ENCODE measurements at places on chromosomes 3 and 15.

DNA sequence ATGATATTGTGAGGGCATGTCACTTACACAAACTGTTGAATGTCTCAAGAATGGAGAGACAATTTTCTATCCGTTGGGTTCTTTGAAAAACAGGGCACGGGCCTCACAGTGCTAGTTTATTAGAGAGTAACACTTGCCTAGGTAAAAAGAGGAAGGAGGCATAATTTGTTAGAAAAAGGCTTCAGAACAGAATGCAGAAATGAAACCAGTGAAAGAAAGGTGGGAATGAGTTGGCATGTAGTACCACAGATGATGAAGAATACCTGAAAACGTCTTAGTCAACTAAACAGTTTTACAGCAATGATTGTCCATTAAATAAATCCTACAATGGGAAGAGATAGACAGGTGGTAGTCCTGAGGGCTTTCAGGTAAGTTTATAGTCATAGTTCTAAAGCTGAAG lies 1399.7 kb upstream of the CADM2 start:
- no peak for DNase-seq

GRCh38 chr3:104460477-104461406 lies 906.0 kb upstream of the ALCAM start:
- no peak for DNase-seq

DNA sequence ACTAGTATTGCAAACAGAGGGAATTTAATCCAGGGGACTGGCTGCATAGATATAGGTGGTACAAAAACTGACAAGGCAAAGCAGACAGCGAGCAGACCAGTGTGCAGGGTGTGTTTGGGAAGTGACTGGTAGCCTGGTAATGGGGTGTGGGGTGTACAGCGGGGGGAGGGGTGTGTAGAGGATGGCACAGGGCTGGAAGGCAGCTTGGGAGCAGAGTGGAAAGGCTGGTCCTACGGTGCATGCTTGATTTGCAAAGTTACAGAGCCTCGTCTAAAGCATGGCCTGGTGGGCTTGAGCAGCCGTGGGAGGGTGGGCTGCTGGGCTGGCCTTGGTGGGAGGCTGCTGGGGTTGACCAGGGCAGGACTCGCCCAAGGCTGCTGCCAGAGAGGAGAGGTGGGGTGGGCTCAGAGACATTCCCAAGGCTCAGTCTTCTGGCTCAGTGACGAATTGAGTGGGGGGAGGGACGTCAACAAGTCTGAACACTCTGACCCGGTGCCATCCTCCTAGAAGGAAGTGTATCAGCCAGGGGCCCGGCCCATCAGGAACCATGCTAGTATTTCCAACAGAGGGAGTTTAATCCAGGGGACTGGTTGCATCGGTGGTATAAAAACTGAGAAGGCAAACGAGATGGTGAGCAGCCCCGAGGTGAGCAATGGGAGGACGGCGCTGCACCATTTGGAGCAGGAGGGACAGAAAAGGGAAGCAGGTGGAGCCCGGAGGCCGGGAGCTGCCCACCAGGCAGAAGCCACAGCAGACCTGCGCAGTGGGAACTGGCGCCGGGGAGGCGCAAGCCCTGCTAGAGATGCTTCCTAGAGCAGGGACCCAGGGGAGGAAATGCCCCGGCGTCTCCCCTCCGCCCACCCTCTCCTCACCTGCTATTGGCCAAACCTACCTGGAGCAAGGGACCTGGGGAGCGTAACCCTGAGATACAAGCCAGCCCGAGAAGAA lies 29.2 kb downstream of the CPN2 start:
- no peak for DNase-seq

DNA sequence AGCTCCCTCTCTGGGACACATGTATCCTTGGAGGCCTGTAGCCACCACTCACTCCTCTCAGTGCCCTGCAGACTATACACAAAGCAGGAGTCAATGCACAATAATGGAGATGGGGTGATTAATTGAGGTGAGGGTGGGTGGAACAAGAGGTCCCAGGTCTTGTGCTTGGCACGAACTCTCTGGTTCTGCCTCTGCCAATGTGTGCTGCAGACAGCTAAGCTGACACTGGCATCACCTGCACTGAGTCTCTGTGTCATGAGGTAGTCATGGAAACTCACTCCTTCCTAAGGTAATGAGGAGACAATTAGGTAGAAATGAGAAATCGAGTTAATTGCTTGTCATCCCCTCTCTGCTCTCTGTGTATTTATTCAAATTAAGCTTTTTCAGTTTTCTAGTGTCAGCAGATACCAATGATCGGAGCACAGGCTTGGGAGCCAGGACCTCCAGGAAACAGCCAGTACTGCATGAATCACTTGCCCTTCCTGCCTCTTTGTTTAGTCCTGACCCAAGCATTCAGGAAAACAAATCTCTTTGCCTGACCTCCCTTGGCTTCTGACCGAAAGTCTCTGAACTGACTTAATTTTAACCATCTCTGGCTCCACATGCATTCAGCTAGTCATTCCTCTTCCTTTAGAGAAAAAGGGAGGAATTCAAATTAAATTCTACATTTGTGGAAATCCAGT lies 56.7 kb downstream of the DRD3 start:
- DNase-seq, result no peak

GRCh38 chr3:121995161-121996137 lies 26.6 kb downstream of the ILDR1 start:
- peak; percentile 26 for DNase-seq

DNA sequence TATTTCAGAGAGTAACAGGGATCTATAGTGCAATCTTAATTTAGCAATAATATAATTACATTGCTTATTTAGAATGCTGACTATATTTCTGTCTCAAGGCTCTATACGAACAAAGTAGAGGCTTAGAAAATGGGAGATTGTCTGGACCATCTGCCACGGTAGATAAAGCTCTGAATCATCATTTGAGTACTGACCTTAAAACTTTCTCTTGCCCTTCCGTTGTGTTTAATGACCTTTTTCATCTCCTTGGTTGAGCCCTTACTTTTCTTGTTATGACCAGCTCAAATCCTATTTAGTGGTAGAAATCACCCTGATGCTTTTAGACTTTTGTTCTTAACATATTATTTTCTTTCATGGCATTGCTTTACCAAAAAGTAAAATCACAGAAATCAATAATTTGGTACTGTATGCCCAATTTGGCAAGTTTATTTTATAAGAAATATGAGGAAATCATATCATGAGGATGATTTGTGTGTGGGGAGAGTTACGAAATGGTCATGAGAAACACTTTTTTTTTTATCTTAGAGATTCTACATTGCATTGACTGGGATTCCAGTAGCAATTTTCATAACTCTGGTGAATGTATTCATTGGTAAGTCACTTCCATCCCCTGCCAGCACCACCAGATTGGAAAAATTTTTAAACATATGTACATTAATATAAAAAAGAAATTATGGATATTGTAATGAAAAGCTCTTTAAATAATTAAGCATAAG lies 11.0 kb downstream of the NDUFB5 start:
- no peak for DNase-seq

DNA sequence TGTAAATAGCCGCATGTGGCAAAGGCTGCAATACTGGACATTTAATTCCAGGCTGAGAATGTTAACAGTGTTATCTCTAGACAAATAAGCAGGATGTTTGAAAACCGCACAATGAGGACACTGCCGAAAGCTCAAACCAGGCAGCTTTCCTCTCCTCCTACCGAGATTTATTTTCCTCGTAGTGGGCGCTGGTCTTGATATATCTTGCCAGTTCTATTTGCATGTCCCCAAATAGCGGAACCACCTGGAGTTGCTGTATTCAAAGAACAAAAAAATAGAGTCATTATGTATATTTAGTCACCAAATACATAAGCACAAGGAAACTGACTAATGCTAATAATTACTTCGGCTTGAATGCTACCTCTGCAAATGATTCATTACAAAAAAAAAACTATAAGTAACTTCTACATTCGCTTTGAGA lies 46.5 kb downstream of the CYFIP1 start:
- no peak for DNase-seq

DNA sequence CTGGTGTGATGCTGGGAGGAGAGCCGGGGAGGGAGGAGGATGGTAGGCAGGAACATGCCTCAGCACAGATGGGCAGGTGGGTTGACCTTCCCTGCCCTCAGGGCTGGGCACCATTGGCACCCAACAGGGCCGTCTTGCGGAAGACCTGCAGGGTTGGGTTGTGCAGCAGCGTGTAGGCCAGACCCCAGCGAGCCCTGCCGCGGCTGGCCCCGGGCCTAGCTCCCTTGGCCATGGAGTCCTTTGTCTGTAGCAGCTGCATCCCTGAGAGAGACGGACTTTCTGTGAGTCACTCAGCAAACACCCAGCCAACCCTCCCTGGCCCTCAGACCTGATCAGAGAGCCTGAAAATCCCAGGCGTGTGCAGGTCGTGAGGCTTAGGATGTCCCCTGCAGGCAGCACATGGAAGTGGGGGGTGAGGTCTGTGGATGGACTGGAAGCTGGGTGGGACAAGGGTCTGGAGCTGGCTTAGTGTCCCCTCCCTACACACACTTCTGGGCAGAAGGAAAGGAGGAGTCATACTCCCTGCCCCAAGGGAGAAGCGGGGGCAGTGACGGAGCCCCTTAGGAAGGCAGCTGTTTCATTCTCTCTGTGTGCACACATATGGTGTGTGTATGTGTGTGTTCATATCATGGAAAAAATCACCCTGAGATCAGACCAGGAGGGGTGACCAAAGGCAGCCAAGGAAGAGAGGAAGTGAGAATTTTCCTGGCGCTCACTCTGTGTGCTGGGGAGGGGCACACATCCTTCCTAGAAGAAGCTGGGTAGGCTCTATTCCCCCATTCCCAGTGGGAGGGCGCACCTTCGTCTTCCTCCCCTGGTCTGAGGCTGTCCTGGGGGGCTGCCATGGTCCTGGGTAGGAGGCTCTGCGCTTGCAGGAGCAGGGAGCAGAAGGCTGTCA lies 6.7 kb downstream of the ISLR start:
- no peak for DNase-seq

- no peak for DNase-seq
These were observed 220.5 kb upstream of the LRRN1 start for GRCh38 chr3:3578718-3579117.

DNA sequence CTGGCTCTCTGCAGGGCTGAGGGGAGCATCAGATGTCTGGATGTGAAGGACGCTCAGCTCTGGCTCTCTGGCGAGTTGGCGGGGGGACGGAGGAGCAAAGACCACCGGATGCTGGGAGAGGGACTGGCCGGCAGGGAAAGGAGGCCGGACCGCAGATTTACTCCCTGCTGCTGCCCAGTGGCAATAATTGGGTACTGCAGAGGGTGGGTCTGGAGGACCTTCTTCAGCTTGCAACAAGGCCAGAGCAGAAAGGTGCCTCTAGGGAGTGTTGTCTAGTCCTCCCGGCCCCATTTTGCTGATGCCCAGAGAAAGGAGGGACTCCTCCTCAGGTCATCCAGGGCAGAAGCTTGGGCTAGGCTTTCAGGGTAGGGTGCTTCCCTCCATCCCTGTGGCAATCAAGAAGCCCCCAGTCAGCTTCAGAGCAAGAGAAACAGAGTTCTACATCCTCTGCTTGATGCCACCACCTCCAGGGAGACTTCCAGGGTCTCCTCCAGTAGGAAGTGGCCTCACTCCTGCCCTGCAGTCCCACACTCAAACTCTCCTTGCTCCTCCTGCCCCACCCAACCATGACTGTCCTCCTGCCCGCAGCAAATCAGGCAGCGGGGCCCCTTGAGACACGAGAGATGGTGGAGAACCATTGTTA lies 20.3 kb upstream of the CSPG4 start:
- DNase-seq, result peak; percentile 11

GRCh38 chr3:23166276-23166675 lies 36.9 kb upstream of the UBE2E2 start:
- DNase-seq, result no peak

GRCh38 chr3:20043825-20044224 lies 3.6 kb downstream of the KAT2B start:
- DNase-seq, result no peak

GRCh38 chr3:33954956-33955355 lies 156.5 kb downstream of the PDCD6IP start:
- no peak for DNase-seq

- no peak for DNase-seq
These were observed 87.1 kb downstream of the RGMA start for GRCh38 chr15:93001881-93002280.

GRCh38 chr3:12759693-12760565 lies 870 bp upstream of the TMEM40 start:
- DNase-seq, result no peak

GRCh38 chr3:127613406-127613805 lies 15.2 kb downstream of the MCM2 start:
- DNase-seq, result no peak

- no peak for DNase-seq
These were observed 13.9 kb downstream of the HDGFL3 start for GRCh38 chr15:83193721-83194120.

DNA sequence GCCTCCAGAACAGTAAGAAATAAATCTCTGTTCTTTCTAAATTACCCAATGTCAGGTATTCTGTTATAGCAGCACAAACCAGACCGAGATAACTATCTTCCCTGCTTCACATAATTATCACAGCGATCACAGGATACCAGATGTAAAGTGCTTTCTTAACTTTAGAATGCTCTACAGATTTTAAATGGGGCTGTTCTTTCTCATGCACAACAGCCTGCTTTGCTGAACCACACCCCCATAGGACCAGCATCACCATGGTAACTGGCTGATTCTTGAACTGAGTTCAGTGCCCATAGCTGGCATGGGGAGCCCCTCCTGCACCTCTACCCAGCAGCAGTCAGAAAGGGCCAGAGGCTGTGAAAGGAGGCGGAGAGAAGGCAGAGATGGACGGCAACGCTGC lies 7.8 kb downstream of the CD80 start:
- no peak for DNase-seq

GRCh38 chr3:111761309-111761795 lies 97.7 kb upstream of the PHLDB2 start:
- no peak for DNase-seq

DNA sequence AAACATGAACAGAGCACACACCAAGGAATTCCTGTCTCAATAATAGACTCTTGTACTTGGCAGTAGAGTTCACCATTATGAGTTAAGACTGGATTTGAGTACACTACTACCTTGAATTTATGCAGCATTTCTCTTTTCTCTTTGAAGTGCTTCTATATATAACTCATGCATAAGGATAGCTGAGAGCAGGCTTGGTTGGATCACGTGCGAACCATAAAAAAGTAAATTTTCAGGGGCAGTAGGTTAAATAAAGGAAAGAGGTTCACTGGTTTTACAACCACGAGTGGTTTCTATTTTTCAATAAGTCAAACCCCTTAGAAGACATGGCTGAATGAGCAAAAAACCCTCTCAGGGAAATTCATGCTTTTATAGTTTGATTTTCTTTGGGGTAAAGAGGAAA lies 28.6 kb upstream of the PDZRN3 start:
- DNase-seq, result no peak

DNA sequence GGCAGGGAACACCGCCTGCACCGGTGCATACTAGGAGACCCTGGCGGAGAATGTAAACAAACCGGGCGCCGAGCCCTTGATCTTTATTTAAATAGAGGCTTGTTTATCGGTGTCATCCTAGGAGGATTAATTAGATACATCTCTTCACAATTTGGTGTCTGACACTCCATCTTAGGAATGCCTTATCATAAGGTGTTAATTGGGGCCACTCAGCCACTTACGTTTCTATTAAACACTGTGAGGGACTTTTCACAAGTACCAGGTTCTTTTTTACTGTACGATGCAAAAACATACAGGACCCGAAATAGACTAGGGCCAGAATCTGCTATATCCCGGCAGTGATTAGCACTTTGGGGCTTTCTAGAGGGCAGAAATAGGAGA lies 8.0 kb downstream of the EOMES start:
- no peak for DNase-seq
